Amygdala (tissue), 56 donors: ENCODE measurements at places on chromosomes 5 and 9.

GRCh38 chr9:27856054-27856453 is 282.8 kb upstream of the C9orf72 start:
- DNase-seq, result no peak

GRCh38 chr5:151063142-151063989 is 17.5 kb downstream of the TNIP1 start:
- no peak for DNase-seq

- no peak for DNase-seq
These were observed 3.7 kb upstream of the B4GALT7 start for GRCh38 chr5:177595991-177596774.

GRCh38 chr9:124514125-124514524 is 6.9 kb upstream of the NR5A1 start:
- DNase-seq, result no peak

DNA sequence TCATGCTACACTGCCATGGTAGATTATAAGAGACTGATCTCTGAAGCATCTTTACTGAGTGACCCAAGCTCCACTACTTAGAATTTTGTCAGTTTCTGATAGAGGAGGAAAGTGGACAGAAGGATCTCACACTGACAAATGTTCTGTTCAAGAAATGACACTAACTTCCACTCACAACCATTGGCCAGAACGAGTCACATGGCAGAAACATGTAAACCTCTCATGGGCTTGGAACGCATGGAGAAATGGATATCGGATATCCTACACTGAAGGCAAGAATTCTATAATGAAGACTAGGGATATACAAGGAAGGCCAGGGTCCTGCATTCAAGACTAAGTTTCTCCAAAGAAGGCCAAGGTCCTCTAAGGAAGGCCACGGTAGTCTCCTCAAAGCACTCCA is 31.1 kb downstream of the EGFLAM start:
- no peak for DNase-seq

DNA sequence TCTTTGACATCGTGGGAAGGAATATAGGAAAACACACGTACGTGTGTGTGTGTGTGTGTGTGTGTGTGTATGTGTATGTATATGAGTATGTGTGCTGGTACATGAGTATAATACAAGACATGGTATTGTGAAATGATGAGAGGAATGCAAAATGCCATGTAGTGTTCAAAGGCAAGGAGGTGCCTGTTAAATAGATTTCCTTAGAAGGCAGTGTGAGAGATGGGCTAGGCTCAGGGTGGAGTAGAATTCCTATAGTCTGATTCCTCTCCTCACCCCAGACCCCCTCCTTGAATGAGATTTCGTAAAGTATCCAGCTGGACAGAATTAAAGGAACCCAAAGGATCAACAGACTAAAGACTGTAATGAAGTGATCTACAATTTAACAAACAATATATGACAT is 11.1 kb downstream of the GPR21 start:
- no peak for DNase-seq

GRCh38 chr5:54469622-54470021 is 14.1 kb downstream of the HSPB3 start:
- DNase-seq, result no peak

DNA sequence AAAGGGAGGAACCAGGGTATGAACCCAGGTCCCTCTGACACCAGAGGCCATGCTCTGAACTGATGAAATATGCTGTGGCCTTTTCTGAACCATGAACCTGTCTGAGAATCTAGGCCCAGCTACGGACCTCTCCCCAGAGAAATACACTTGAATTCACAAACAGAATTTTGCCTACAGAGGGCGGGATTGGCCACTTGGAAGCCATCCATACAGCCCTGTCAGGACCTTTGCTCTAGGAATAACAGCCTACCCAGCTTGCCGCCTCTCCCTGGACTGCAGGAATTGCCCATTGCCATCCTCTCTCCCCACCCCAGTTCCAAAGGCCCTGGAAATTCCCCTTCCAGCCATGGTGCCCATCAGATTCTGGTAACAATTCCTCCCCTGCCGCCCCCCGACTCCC is 26.6 kb downstream of the MORN5 start:
- no peak for DNase-seq

- DNase-seq, result no peak
These were observed 29.7 kb downstream of the GTF3C4 start for GRCh38 chr9:132699956-132700355.

- no peak for DNase-seq
These were observed 27.1 kb downstream of the LCP2 start for GRCh38 chr5:170270293-170271069.

- DNase-seq, result no peak
These were observed 275.4 kb downstream of the FSTL4 start for GRCh38 chr5:133336969-133337410.

DNA sequence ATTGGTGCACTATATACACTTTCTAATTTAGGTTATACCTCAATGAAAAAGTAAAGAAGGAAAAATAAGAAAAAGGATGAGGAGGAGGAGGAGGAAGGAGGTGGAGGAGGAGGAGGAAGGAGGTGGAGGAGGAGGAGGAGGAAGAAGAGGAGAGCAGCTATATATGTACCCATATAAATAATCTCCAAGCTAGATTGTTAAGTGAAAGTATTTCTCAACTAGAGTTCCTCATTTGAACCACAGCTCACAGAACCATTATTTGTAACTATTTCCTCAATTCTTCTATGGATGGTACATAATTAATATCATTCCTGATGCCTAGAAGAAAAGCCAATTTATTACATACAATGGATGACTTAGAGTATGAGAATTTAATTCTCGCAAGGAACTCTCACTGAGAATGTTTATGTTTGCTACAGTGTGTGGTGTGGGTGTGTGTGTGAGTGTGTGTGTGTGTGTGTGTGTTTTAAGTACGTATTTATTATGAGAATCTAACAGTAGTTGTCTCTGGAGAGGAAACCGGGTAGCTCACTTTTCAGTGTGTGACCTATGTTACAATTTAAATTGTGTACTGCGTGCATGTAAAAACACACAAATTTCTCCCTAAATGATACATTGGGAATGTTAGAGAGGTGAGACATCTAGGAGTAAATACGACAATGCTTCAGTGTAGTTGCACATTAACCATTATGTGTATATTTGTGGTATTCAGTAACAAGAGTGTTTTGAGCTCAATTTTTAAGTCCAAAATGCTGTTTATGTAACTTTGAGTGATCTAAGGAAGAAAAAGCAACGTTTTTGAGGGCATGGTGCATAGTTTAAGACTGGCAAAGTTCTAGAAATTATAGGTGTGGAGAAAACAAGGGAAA is 20.2 kb upstream of the NREP start:
- no peak for DNase-seq
